ENCODE measurements at places on chromosomes 16 and 17.

DNA sequence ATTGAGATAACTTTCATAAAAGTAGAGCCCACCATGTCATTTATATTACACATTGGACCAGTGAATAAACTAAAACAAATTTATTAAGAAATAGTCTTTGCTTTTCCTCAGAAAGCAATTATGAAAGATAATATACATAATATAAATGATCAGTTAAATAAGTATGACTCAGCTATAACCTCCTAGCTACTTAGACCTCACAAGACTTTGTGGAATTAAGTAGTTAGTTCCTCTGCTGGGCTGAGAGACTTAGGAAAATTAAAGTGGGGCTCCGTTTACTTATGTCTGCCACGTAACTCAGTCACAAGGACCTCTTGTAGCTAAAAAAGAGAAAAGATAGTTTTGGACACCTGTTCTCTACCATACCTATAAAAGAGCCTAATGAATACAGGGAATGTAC is 76.9 kb downstream of the MRTFB start:
- H3K4me3 ChIP-seq: no peak overlapping the region
- no peaks in the 10 kb centered on the region for H3K4me1 ChIP-seq
- H3K27me3 ChIP-seq: no peaks in the 10 kb centered on the region
- no peaks in the 10 kb centered on the region for H3K36me3 ChIP-seq

DNA sequence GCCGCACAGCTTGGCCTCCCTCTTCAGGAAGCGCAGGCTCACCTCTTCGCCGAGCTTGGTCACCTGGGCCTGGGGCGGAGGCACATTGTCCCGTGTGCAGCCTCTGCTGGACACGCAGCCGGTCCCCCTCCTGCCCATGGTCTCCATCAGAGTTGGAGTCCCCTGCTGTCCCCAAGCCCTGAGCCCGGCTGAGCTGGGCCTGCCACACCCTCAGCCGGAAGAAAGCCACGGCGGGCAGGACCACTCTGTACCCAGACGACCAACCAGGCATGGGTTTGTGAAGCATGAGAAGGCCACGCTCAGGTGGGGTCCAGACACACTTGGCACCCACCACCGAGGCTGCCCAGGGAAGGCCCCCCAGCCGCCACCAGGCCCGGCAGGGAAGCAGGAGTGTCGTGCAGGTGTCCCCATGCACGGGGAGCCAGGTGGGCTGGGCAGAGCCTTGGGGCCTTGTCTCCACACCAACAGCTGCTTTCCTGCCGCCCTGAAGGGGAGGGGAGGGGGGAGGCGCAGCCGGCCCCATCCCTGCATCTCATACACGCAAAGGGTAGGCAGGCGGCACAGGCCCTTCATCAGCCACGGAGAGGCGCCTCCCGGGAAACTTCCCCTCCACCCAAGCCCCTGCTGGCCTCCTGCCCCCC is 5.2 kb downstream of the CCDC154 start:
- no peak overlapping the region for H3K4me3 ChIP-seq
- no peaks in the 10 kb centered on the region for H3K36me3 ChIP-seq
- H3K27me3 ChIP-seq: no peaks in the 10 kb centered on the region
- H3K27ac ChIP-seq: no peak overlapping the region

- H3K27me3 ChIP-seq: peaks cover 27% of the 10 kb centered on the region
- DNase-seq: no peak
- peaks cover 28% of the 10 kb centered on the region for H3K4me1 ChIP-seq
- H3K27ac ChIP-seq: no peak overlapping the region
- H3K4me3 ChIP-seq: no peak overlapping the region
- H3K36me3 ChIP-seq: no peaks in the 10 kb centered on the region
Measured at GRCh38 chr16:82699711-82700495, 73.1 kb downstream of the CDH13 start.

DNA sequence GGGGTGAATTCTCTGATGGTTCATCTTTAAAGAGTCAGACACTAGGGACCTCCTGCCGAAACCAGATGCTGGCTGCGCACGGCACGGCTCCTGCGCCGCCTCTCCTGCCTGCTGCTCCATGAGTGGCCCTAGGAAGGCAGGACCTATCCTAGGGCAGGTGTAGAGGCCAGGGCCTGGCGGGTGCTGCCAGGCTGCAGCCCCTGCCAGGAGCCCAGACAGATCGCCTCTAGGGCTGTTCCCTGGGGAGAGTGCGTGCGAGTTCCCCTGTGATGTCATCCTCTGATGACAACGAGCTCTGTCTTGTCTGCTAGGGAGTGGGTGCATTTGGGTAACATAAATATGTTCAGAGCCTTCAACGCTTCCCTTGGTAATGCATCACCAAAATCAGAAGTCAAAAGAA is 23.9 kb downstream of the SLC38A10 start:
- H3K4me1 ChIP-seq: peaks cover 8% of the 10 kb centered on the region
- H3K4me3 ChIP-seq: no peak overlapping the region
- no peaks in the 10 kb centered on the region for H3K27me3 ChIP-seq
- no peak overlapping the region for H3K27ac ChIP-seq

- H3K36me3 ChIP-seq: no peaks in the 10 kb centered on the region
- peaks cover 32% of the 10 kb centered on the region for H3K27me3 ChIP-seq
- H3K4me1 ChIP-seq: peaks cover 4% of the 10 kb centered on the region
- no peak overlapping the region for H3K4me3 ChIP-seq
- DNase-seq: no peak
- no peak overlapping the region for H3K27ac ChIP-seq
Measured at GRCh38 chr16:164827-165538, 795 bp upstream of the HBM start.

- peaks cover 55% of the 10 kb centered on the region for H3K4me1 ChIP-seq
- H3K27ac ChIP-seq: peak overlapping the region; percentile 93
- H3K36me3 ChIP-seq: peaks cover 22% of the 10 kb centered on the region
- peak; percentile 30 for DNase-seq
- no peaks in the 10 kb centered on the region for H3K27me3 ChIP-seq
Measured at GRCh38 chr17:42287305-42287976, 857 bp upstream of the STAT5A start.

GRCh38 chr17:49438436-49439278 is 24.0 kb upstream of the PHB1 start:
- H3K4me1 ChIP-seq: no peaks in the 10 kb centered on the region
- peaks cover 36% of the 10 kb centered on the region for H3K27me3 ChIP-seq
- H3K36me3 ChIP-seq: no peaks in the 10 kb centered on the region
- no peak overlapping the region for H3K27ac ChIP-seq
- no peak overlapping the region for H3K4me3 ChIP-seq

GRCh38 chr16:87311387-87311786 is 5.8 kb downstream of the C16orf95 start:
- DNase-seq: no peak
- no peak overlapping the region for H3K4me3 ChIP-seq
- H3K27ac ChIP-seq: no peak overlapping the region
- H3K4me1 ChIP-seq: peaks cover 4% of the 10 kb centered on the region
- peaks cover 13% of the 10 kb centered on the region for H3K36me3 ChIP-seq

GRCh38 chr16:88900662-88901052 is 34.2 kb upstream of the PABPN1L start:
- no peaks in the 10 kb centered on the region for H3K4me1 ChIP-seq
- no peak for DNase-seq
- H3K4me3 ChIP-seq: no peak overlapping the region
- no peak overlapping the region for H3K27ac ChIP-seq

DNA sequence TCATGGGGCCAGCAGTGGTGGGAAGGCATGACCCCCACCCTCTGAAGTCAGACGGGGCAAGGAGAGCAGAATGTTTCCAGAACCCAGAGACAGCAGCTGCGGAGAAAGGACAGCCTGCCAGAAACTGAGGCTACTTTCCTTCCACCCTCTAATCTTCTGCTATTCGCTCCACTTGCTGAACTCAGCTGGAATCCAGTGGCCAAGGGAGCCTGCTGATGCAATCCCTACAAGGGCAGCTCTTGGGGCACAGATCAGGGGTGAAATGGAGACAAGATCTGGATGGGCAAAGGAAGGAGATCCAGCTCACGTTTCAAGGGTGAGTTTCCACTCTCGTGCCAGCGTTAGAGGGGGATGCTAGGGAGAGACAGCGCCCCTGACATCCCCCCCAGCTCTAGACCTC is 479.1 kb downstream of the SLC39A11 start:
- no peak overlapping the region for H3K27ac ChIP-seq
- peaks cover 50% of the 10 kb centered on the region for H3K27me3 ChIP-seq
- H3K36me3 ChIP-seq: no peaks in the 10 kb centered on the region
- no peak overlapping the region for H3K4me3 ChIP-seq
- no peak for DNase-seq

- DNase-seq: no peak
- no peak overlapping the region for H3K4me3 ChIP-seq
- no peak overlapping the region for H3K27ac ChIP-seq
- no peaks in the 10 kb centered on the region for H3K27me3 ChIP-seq
- no peaks in the 10 kb centered on the region for H3K36me3 ChIP-seq
Measured at GRCh38 chr16:83652943-83653342, 154.8 kb upstream of the HSBP1 start.

DNA sequence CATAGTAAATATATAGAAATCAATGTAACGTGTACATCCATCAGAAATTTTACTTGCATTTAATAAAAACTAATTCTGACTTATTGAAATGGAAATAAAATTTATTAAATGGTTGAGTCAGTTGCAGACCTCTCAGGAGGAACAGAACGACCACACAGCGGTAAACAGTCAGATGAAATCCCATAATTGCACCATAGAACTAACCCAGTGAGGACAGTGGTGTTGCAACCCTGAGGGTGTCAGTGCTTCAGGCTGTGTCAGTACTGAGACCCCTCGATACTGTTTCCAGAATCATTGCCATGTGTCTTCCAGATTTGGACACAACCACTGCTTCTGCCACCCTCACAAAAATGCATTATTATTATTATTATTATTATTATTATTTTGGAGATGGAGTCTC is 29.0 kb upstream of the SSTR2 start:
- no peak overlapping the region for H3K4me3 ChIP-seq
- H3K36me3 ChIP-seq: no peaks in the 10 kb centered on the region
- DNase-seq: no peak
- no peak overlapping the region for H3K27ac ChIP-seq
- no peaks in the 10 kb centered on the region for H3K4me1 ChIP-seq

DNA sequence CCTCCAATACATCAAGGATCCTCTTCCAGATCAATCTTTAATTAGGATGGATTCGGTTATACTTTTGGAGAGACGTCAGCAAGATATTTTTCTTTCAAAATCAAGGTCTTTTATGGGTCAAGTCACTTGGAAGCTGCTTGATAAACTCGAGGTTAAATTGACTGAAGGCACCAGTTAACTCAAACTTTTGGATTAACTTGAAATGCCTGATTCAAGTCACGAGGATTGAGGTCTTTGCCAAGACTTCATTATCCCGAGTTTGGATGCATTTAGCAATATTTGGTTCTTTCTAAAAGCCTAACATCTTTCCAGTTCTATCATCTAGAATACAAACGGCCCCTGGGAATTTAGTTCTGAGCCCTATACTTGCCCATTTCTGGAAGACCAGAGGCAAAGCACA is 82.9 kb downstream of the MYH11 start:
- H3K27me3 ChIP-seq: peaks cover 8% of the 10 kb centered on the region
- no peaks in the 10 kb centered on the region for H3K36me3 ChIP-seq
- no peak for DNase-seq
- H3K4me1 ChIP-seq: no peaks in the 10 kb centered on the region

GRCh38 chr17:73623247-73623646 is 21.0 kb downstream of the SDK2 start:
- H3K36me3 ChIP-seq: peaks cover 2% of the 10 kb centered on the region
- no peak overlapping the region for H3K4me3 ChIP-seq
- no peaks in the 10 kb centered on the region for H3K4me1 ChIP-seq
- H3K27me3 ChIP-seq: peaks cover 7% of the 10 kb centered on the region
- no peak for DNase-seq

DNA sequence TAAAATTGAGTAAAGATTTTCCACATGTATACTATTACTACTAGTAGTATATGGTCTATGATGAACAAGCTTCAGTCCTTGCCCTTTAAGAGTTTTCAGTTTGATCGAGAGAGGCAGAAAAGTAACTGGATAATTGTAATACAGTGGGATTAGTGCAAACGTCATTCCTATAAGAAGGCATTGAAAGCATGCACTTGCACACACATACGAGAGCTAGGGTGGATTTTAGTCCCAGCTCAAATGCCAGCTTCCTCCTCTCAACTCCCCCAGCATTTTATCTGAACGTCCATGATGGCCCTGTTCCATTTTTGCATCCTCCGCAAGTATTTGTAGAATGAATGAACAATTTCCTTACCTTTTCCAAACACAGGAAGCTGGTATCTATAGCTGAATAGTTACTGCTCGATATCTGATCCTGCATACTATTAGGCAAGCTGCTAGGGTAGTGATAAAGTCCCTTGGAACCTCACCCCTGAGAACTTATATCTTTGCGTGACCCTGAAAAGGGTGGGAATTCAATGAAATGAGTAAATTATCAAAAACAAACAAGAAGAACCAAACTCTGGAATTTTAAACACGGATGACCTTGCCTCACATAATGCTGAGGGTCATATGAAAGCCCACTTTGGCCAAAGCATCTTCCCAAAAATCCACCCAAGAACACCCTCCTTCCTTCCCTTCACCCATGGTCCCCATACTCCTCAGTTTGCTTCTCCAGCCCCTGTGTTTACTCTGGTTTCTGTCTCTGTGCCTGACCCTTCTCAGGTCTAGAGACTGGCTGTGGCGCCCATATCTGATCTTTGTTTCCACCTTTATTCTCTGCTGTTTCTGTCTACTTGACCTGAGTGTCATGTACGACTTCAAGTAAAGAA is 60.5 kb downstream of the TMEM100 start:
- H3K4me3 ChIP-seq: no peak overlapping the region
- H3K27me3 ChIP-seq: peaks cover 15% of the 10 kb centered on the region
- DNase-seq: no peak
- no peak overlapping the region for H3K27ac ChIP-seq
- no peaks in the 10 kb centered on the region for H3K36me3 ChIP-seq

DNA sequence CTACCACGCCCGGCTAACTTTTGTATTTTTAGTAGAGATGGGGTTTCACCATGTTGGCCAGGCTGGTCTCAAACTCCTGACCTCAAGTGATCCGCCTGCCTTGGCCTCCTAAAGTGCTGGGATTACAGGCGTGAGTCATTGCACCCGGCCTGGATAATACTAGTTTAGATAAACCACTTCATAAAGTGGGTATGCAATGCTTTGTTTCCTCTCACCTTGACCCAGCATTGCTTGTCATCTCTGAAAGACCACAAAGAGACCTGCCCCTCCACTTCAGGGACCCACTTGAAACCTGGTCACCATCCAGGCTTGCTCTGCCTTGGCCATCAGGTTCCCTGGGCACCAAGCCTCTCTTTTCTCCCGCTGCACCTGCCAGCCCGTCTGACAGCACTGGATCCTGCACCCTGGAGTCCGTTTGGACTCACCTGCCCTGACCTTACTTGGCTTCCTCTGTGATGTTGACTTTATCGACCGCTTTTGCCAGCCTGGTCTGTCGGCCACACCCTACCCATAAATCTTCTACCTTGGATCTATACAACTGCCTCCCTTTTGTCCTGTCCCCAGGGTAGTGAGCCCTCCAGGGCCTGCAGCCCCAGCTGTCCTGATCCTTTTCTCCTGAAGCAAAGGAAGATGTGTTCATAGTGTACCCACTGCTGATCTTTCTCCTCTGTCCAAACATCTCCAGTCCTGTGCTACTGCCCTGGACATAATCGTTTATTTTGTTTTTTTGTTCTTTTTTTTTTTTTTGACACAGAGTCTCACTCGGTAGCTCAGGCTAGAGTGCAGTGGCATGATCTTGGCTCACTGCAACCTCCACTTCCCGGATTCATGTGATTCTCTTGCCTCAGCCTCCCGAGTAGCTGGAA is 12.7 kb upstream of the ZG16 start:
- peak overlapping the region; percentile 13 for H3K27ac ChIP-seq
- no peak overlapping the region for H3K4me3 ChIP-seq
- no peak for DNase-seq
- peaks cover 4% of the 10 kb centered on the region for H3K27me3 ChIP-seq
- H3K4me1 ChIP-seq: peaks cover 3% of the 10 kb centered on the region
- no peaks in the 10 kb centered on the region for H3K36me3 ChIP-seq
